ENCODE measurements at places on chromosomes 13 and 19.

- no peak for DNase-seq
These were observed 738.3 kb upstream of the GPC6 start for GRCh38 chr13:92488249-92488852.

GRCh38 chr19:51006406-51006805 lies 5.0 kb upstream of the KLK8 start:
- DNase-seq = no peak

- DNase-seq = no peak
These were observed 759.7 kb downstream of the OLFM4 start for GRCh38 chr13:53788286-53788685.

DNA sequence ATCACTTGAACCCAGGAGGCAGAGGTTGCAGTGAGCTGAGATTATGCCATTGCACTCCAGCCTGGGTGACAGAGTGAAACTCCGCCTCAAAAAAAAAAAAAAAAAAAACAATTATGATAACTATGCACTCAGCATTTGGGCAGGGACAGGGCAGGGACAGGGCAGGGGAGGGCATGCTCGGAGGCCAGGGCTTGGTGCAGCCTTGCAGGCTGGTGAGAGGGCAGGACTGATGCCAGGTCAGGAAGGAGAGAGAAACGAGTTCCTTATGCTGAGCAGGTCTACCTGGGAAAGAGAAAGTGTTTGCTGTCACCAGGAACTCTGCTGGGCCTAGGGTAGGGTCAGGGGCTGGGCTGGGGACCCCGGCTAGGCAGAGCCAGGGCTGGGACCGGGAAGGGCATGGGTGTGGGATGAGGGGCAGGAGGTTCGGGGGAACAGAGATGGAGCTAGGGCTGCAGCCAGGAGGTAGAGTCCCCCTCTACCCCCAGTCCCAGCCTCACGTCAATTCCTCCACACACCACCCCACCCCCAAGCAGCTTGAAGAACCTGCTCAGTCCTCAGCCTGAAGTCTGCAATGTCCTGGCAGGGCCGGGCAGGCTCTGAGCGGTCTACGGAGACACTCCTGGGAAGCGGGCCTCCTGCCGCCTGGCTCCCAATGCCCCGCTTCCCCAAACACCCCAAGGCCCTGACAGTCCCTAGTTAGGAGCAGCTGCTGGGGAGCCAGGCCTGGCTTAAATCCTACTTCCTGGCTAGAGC lies 2.8 kb downstream of the FXYD3 start:
- DNase-seq = no peak

DNA sequence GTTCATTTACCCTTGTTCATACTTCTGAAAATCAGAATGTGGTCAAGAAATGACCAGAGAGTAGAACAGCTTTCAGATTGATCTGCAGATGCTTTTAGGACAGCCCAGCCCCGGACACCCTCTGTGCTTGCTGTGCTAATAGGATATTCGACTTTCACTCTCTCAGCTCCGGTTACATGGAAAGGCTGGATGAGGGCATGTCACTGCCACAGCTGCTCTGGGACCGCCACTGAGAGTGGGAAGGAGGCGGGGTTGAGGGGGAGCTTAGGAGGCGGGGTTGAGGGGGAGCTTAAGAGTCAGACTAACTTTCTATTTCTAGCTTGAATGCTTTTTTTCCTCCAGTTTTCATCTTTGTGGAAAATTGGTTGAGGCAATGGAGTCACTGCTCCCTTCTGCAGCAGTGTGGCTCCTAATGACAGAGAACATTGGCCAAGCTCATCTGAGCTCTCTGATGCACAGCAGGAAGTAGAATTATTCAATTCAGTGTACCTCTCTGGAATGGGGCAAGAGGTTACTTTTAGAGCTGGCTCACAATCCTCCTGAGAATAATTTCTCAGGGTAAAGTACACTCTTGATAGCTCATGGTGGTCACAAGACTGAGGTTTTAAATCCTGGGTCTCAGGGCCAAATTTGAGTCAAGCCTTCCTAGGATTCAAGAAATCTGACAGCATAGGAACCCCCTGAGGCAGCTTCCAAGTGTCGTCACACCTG lies 74.6 kb upstream of the NPAS1 start:
- DNase-seq = no peak

GRCh38 chr13:47226516-47226915 lies 329.7 kb upstream of the HTR2A start:
- DNase-seq = no peak

DNA sequence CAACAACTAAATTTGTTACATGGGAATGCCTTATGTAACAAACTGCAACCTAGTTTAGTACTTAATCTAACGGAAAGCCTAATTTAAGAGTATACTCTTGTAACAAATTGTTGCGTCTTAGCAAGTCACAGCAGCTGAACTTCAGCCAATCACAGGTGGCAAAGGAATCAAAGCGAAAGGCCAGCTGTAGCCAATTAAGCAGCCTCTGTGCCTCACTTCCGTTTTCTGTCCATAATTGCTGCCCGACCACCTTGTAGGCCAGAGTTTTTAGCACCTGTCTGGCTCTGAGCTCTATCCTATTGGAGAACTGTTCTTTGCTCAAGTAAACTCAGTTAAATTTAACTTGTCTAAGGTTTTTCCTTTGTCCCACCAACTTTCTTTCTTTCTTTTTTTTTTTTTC lies 18.1 kb upstream of the HSPH1 start:
- no peak for DNase-seq

DNA sequence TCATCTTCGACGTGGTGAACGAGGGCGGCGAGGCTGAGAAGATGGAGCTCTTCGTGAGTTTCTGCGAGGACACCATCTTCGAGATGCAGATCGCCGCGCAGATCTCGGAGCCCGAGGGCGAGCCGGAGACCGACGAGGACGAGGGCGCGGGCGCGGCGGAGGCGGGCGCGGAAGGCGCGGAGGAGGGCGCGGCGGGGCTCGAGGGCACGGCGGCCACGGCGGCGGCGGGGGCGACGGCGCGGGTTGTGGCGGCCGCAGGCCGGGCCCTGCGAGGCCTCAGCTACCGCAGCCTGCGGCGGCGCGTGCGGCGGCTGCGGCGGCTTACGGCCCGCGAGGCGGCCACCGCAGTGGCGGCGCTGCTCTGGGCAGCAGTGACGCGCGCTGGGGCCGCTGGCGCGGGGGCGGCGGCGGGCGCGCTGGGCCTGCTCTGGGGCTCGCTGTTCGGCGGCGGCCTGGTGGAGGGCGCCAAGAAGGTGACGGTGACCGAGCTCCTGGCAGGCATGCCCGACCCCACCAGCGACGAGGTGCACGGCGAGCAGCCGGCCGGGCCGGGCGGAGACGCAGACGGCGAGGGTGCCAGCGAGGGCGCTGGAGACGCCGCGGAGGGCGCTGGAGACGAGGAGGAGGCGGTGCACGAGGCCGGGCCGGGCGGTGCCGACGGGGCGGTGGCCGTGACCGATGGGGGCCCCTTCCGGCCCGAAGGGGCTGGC lies 52.6 kb downstream of the MAP4K1 start:
- peak; percentile 30 for DNase-seq

GRCh38 chr13:78100486-78100885 lies 181.9 kb upstream of the EDNRB start:
- DNase-seq = no peak

GRCh38 chr19:28523619-28524018 lies 689.3 kb downstream of the UQCRFS1 start:
- no peak for DNase-seq

DNA sequence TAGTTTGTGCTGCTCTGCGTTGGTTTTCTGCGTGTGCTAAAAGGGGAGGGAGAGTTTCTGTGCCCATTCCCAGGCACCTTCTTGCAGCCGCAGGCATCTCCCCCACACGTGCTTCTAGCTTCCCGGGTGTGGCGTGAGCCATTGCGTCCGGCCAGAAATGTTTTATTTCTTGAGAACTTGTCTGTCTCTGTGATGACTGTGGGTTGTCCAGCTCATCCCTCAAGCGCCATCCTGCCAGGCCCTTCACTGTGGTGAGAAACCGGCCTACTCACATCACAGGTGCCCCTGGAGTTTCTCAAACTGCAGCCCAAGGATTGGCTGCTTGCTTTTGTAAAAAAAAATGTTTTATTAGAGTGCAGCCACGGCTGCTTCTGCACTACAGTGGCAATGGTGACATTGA lies 24.2 kb downstream of the EPN1 start:
- DNase-seq = no peak

DNA sequence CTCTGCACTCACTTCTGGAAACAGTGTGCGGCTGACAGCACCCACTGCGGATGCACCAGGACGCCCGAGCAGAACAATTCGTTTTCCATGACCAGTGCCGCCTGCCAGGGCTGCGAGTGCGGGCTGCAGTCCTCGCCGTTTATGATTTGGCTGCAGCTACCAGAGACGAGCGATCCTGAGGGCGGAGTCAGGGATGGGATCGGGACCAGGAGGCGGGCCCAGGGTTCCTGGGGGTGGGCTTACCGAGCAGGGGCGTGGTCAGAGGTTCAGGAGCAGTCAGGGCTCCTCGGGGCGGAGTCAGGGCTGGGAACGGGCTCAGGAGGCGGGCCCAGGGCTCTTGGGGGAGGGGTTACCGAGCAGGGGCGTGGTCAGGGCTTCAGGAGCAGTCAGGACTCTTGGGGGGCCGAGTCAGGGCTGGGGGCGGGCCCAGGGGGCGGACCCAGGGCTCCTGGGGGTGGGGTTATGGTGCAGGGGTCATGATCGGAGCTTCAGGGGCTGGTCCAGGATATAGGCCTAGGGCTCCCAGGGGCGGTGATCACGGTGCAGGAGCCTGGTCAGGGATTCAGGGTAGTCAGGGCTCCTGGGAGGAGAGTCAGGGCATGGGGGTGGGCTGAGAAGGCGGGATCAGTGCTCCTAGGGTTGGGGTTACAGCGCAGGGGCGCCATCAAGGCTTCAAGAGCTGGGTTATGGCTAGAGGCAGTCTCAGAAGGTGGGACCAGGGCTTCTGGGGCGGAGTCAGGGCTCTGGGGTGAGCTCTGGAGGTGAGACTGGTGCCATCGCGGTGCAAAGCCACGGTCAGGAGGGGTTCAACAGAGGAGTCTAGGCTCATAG lies 1.7 kb downstream of the KLK4 start:
- no peak for DNase-seq

GRCh38 chr13:59441596-59442280 lies 722.0 kb downstream of the DIAPH3 start:
- DNase-seq = no peak

- DNase-seq = no peak
These were observed 521.3 kb downstream of the MYO16 start for GRCh38 chr13:109150696-109151095.

GRCh38 chr19:10422846-10423245 lies 2.5 kb downstream of the PDE4A start:
- DNase-seq = no peak

DNA sequence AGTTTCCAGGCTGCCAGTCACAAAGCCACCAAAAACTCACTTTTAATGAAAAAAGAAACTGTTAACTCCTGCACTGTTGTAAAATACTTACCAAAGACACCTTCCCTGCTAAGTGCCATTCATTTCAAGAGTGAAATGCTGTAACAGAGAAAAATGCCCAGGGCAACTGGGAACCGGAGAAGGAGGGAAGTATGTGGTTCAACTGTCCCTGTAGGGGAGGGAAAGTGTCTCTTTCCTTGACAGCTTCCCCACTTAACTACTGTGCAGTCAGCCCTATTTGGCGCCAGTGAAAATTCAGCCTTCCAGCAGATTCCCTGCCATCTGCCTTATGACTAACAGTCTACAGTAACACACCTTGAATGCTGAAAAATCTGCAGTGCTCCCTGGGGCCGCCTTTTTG lies 789.0 kb downstream of the DIAPH3 start:
- no peak for DNase-seq

GRCh38 chr13:90675129-90675528 lies 672.4 kb upstream of the MIR17HG start:
- no peak for DNase-seq

- no peak for DNase-seq
These were observed 199.2 kb downstream of the TEX29 start for GRCh38 chr13:111519490-111520170.

DNA sequence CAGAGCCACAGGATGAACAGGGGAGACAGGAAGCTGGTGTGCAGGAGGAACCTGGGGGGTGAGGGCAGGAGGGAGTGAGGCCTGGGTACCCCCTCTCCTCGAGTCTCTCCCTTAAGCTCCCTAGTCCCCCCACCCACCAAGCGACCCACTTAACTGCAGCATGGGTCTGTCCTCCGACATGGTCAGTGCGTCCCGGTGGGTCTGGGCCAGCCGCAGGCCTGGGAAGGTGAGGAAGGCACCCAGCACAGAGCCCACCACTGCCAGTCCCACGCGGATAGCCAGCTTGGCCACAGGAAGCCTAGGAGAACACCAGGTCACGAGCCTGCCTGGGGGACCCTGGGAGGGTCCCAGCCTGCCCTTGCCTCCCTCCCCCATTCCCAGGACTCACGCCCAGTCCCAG lies 16.9 kb downstream of the TMEM161A start:
- no peak for DNase-seq

DNA sequence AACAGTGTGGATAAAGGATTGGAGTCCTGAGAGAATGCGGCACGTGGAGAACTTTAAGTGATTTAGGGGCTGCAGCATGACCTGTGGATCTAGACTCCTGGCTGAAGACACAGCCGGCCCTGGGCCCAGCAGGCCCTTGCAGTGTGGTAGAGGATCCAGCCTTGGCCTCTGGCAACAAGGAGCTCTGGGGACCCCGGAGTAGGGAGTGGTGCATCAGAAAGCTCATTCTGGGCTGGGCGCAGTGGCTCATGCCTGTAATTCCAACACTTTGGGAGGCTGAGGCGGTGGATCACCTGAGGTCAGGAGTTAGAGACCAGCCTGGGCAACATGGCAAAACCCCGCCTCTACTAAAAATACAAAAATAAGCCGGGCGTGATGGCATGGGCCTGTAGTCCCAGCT lies 76.0 kb downstream of the CHST8 start:
- DNase-seq = no peak

DNA sequence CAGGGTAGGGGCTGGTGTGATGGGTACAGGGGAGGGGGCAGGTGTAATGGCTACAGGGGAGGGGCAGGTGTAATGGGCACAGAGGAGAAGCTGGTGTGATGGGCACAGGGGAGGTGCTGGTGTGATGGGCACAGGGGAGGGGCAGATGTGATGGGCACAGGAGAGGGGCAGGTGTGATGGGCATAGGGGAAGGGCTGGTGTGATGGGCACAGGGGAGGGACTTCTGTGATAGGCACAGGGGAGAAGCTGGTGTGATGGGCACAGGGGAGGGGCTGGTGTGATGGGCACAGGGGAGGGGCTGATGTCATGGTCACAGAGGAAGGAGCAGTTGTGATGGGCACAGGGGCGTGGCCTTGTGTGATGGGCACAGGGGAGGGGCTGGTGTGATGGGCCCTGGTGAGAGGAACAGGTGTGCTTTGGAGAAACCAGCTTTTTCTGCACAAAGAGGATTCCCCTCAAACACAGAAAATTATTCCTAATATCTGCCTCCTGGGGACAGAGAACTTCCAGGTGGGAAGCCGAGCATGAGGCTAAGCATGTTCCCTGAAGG lies 38.6 kb upstream of the POP4 start:
- no peak for DNase-seq

Measured in CD4-positive, alpha-beta T cell treated with Interleukin-21 for 1 hour (primary cell).